ENCODE measurements at places on chromosomes 2 and 18. TPM values are rescaled to one million over a fixed set of nuclear protein-coding genes. Genes with fewer than 3 reads are reported as not detected.

GRCh38 chr2:9145752-9146430, 60.7 kb upstream of the ASAP2 start:
- no peak for DNase-seq

GRCh38 chr2:170335351-170335750, 157.4 kb downstream of the MYO3B start:
- no peak for DNase-seq

DNA sequence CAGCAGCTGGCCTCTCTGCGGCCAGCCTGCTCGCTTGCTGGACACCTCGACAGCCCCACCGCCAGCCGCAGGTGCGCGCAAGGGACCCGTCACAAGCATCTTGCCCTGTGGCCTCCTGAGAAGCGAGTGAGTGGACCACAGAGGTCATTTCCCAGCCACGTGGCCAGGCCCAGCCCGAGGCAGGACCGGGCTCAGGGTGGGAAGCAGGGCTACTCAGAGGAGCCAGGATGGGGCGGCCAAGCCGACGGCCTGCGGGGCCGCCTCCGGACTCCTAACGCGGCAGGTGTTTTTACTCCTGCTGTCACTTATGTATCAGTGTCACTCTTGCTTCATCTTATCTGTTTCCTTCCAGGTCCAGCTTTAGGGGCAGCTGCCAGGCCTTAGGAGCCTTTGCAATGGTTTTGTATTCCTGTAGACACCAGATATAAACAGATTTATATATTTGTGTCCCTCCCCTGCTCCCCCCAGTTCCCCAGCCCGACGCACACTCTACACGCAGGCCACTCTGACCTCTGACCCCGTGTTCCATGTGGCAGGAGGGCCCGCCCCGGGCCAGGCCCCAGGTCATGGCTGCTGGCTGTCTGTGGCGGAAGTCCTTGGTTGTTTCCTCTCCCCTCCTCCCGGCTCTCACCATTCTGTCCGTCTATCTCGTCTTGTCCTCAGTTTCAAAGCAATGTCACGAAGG, 236.4 kb downstream of the ATAD2B start:
- DNase-seq = no peak

- no peak for DNase-seq
These were observed 448.8 kb downstream of the TXNL1 start for GRCh38 chr18:56189615-56190014.

RAMP1 gene
- not detected for total RNA-seq

Data from H4 (cell line).